CD4-positive, CD25-positive, alpha-beta regulatory T cell (primary cell): ENCODE measurements at places on chromosomes 6 and 20.
A peak's percentile ranks its signal among the peaks of the same experiment; 100 is the strongest.

DNA sequence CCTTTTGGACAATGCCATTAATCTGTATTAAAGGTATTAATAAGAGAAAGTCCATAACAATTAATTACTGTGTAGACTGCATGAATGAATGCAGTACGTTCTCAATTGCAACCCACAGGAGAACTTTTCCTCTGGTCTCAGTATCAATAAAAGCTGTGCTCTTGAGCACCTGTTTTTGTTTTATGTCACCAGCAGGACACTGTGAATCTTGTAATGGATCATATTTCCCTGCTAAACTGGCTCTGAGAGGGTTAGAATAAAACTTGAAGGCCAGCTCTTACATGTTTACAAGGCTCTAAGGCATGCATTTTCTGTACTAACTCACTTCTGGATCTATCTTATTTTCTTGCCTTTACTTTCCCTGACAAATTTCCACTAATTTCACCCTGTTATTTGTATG, 214.3 kb upstream of the PLN start:
- DNase-seq: no peak
- no peaks in the 10 kb centered on the region for H3K27me3 ChIP-seq
- H3K27ac ChIP-seq: no peak overlapping the region
- H3K4me3 ChIP-seq: no peak overlapping the region
- H3K36me3 ChIP-seq: no peaks in the 10 kb centered on the region

DNA sequence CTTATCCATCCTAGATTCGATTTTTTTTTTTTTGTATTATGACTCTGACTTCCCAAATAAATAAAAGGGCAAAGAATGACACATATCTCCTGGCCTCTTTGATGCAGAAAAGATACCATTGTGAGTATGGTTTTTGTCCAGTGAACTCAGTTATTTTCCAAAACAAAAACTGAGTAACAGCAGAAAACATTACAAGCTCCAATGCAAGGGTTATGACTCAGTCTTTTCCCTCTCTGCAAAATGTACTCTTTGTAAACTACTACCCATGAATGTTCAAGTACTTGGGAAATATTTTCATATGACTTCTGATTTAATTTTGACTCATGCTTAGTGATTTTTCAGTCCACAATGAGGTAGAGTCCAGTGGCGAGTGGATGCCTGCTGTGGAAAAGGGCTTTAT, 355.3 kb downstream of the RNF144B start:
- no peaks in the 10 kb centered on the region for H3K4me1 ChIP-seq
- H3K4me3 ChIP-seq: no peak overlapping the region
- H3K27ac ChIP-seq: no peak overlapping the region
- DNase-seq: no peak
- H3K27me3 ChIP-seq: no peaks in the 10 kb centered on the region

GRCh38 chr6:48429610-48430009, 318.6 kb upstream of the PTCHD4 start:
- DNase-seq: no peak
- H3K27ac ChIP-seq: no peak overlapping the region
- no peaks in the 10 kb centered on the region for H3K36me3 ChIP-seq
- no peaks in the 10 kb centered on the region for H3K4me1 ChIP-seq

- no peaks in the 10 kb centered on the region for H3K36me3 ChIP-seq
- no peak overlapping the region for H3K27ac ChIP-seq
- H3K4me3 ChIP-seq: no peak overlapping the region
Observed at GRCh38 chr6:33929575-33930288, 125.9 kb upstream of the MLN start.

DNA sequence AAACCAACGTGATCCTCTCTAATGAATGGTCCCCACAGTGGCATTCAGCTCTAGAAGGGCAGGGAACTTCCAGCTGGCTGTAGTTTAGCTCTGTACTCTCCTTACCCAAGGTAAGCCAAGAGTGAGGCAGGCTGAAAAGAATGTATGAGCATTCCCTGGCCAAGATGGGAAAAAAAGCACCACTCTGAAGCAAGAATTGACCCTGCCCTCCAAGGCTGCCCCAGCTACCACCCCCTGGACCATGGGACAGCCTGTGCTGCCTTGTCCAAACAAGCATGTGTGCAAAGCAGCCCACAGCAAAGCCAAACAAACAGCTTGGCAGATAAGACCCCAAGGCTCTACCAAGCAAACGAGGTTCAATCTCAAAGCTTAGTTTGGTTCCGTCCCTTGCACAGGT, 73.9 kb downstream of the GFOD1 start:
- no peaks in the 10 kb centered on the region for H3K36me3 ChIP-seq
- no peak overlapping the region for H3K27ac ChIP-seq
- no peak overlapping the region for H3K4me3 ChIP-seq

GRCh38 chr20:57432862-57433491, 41.8 kb downstream of the RBM38 start:
- DNase-seq: peak; percentile 37
- H3K27ac ChIP-seq: peak overlapping the region; percentile 76
- H3K4me3 ChIP-seq: peak overlapping the region; percentile 65
- H3K4me1 ChIP-seq: peaks cover 57% of the 10 kb centered on the region

GRCh38 chr6:215335-216034, 76.8 kb upstream of the DUSP22 start:
- H3K36me3 ChIP-seq: no peaks in the 10 kb centered on the region
- H3K27me3 ChIP-seq: no peaks in the 10 kb centered on the region
- DNase-seq: peak; percentile 28
- no peak overlapping the region for H3K4me3 ChIP-seq

GRCh38 chr6:67854098-67854497, 781.0 kb upstream of the ADGRB3 start:
- H3K36me3 ChIP-seq: no peaks in the 10 kb centered on the region
- no peak overlapping the region for H3K4me3 ChIP-seq
- DNase-seq: no peak
- H3K27ac ChIP-seq: no peak overlapping the region
- H3K4me1 ChIP-seq: no peaks in the 10 kb centered on the region

GRCh38 chr6:157173776-157174175, 149.5 kb downstream of the TMEM242 start:
- H3K27me3 ChIP-seq: no peaks in the 10 kb centered on the region
- peaks cover 27% of the 10 kb centered on the region for H3K36me3 ChIP-seq
- H3K4me1 ChIP-seq: no peaks in the 10 kb centered on the region

- H3K36me3 ChIP-seq: no peaks in the 10 kb centered on the region
- no peaks in the 10 kb centered on the region for H3K27me3 ChIP-seq
- H3K27ac ChIP-seq: no peak overlapping the region
- no peaks in the 10 kb centered on the region for H3K4me1 ChIP-seq
Observed at GRCh38 chr20:52383995-52384621, 192.5 kb upstream of the ZFP64 start.

DNA sequence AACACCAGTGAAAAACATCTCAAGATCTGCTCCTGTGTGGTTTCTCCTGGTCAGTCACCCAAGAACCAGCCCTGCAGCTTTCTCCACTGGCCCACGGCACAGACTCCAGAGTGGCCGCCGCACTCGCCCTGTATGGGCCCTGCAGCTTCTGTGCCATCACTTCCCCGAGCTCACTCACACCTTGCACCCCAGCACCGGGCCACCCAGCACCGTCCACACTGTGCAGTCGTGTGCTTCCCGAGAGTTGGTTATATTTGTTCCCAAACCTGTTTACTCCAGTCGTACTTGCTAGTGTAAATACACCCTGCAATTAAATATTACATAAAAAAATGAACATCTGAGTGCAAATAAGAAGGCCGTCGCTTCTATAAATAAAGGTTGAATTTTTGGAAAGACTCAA, 341.7 kb downstream of the CDH26 start:
- DNase-seq: no peak
- H3K27ac ChIP-seq: no peak overlapping the region
- H3K4me3 ChIP-seq: no peak overlapping the region
- H3K27me3 ChIP-seq: no peaks in the 10 kb centered on the region
